ENCODE measurements at places on chromosomes 11 and 22. TPM values are rescaled to one million over a fixed set of nuclear protein-coding genes. Genes with fewer than 3 reads are reported as not detected.
A peak's percentile ranks its signal among the peaks of the same experiment; 100 is the strongest.

DNA sequence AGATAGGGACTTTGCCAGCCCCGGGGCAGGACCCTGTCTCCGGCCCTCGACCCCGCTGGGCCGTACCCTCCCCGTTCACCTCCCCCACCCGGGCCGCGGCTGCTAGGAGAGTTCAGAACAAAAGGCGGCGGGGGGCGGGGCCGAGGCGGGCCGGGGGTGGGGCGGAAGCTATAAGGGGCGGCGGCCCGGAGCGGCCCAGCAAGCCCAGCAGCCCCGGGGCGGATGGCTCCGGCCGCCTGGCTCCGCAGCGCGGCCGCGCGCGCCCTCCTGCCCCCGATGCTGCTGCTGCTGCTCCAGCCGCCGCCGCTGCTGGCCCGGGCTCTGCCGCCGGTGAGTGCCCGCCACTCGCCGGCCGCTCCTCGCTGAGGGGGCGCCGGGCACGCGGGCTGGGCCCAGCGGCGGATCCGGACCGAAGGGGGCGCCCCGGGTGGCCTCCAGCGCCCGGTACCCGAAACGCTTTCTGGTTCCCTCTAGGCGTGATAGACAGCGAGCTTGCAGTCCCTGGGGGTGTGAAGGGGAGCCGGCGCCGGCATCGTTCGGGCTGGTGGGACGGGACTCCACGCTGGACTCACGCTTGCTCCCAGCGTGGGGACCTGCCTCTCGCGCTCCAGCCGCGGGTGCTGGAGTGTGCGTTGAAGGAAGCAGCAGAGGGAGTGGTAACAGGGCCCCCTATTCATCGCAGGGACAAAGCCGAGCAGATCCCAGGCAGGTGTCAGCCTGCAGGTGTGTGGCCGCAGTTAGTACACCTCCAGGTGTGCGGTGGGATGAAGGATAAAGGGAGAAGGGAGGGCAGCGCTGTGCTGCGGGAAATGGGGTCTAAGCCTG, at the start of gene MMP11:
Gene MMP11 (plus strand): TSS at position 201 of the 825 bp plus-strand sequence. CDS start 22 bp downstream, at position 223.
- DNase-seq, result peak; percentile 90

- no peak for DNase-seq
Observed at GRCh38 chr22:42969348-42969975, 45.5 kb downstream of the PACSIN2 start.

GRCh38 chr11:123454060-123454651, 24.1 kb downstream of the GRAMD1B start:
- no peak for DNase-seq

GRCh38 chr11:102226702-102227490, 90.4 kb upstream of the BIRC3 start:
- no peak for DNase-seq

DNA sequence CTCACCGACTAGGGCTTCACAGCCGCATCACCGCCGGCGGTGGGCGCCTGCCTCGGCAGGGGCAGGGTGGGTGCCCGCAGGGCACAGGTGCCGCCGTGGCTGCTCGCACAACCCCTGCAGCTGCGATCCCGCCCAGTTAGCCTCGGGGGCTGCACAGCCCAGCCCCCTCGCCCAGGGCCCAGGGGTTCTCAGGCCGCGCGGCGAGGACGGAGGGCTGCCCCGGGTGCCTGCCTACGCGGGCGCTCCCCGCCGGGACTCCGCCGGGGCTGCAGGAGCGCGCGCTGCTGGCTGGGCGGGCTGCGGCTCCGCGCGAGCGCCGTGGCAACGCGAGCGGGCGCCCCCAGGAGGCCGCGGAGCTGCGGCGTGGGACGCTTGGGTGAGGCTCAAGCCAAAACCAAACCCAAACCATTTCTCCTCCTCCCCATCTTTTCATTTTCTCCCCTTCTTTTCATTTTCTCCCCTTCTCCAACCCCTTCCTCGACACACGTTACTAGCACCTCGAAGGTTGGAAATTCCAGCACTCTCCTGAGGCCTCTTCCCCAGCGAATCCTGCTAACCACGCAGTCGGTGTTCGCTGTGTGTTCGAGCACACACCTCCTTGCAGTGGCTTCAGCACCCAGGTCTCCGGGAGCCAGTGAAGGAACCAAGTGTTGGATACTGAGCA, at the start of gene MICAL3:
Gene MICAL3 (minus strand): TSS at position 286 of the 664 bp plus-strand sequence. CDS start 117,749 bp downstream, outside the sequence.
- peak; percentile 93 for DNase-seq

DNA sequence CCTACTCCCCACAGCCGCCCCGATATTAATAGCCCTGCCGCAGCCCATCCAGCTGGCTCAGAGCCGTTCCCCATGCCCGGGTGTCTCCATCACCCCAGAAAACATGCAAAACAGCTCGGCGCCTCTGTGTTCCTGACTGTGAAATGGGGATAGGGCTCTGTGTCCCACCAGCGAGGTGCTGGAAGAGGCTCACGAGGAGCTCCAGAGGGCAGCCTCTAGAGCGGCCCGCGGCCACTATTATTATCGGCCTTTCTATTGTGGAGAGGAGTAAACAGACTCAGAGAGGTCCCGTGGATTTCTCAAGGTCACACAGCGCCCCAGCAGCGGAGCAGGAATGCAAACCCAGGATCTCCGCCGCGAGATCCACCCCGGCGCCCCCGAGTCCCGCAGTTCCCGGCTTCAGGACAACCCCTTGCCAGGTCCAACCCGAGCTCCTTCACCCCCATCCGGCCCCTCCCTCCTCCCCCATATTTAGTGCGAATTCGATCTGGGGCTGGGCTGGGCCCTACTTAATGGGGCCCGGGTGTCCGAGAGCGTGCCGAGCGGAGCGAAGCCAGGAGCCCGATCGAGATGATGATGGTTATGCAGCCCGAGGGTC, at the start of gene ACTN3:
Gene ACTN3 (plus strand): TSS at position 536 of the 598 bp plus-strand sequence. CDS start 35 bp downstream, at position 571.
- peak; percentile 81 for DNase-seq

DNA sequence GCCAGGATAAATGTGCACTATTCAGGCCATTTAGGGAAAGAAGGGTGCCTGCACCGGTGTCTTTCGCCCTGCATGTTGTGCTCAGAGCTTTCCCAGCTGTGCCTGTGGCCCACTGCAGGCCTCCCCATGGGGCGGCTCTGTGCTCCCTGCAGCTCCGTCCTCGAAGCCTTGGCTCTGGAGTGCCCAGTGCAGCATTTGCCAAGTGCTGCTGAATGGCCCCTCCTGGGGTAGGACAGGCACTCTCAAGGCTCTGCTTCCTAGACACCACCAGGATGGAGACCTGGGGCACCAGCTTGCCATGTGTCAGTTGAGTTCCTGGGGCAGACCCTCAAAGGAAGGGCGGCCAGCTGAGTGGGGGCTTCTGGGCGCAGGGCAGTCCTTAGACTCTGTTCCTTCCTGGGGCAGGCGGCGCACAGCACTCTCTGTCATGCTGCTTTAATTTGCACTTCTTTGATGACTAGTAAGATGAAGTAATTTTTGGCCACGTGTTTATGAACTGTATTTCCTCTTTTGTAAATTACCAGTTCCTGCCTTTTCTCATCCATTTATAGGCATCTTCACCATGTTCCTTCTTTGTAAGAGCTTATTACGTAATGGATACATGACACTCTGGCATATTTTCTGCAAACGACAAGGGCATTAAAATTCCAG, 32.1 kb upstream of the GNB1L start:
- peak; percentile 91 for DNase-seq

GRCh38 chr11:1359556-1359955, 30.2 kb upstream of the BRSK2 start:
- no peak for DNase-seq

GRCh38 chr11:68469642-68470041, 9.1 kb downstream of the PPP6R3 start:
- no peak for DNase-seq

DNA sequence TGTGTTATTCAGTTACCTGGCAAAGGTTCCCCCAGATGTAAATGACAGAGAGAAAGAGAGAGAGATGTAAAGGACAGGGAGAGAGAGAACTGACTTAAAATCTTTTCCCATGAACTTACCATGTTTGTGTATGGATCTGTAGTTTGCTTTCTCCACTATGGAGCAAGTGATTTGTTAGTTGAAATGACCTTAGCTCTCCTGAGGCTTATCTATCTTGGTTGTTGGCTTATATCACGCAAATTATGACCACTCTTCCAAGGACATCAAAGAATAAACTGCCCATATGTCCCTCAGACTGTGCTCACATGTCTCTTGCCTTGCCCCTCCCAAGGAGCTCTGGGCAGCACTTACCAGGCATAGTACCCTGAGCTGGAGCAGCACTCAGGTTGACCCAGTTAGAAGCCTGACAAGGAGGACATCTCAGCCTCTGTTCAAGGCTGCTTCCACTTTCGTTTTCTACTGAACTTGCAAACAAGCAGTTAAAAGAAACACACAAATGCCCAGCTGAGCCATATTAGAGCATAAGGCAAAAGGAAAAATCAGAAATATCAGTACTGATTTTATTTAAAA, 95.3 kb upstream of the RCN1 start:
- no peak for DNase-seq

DNA sequence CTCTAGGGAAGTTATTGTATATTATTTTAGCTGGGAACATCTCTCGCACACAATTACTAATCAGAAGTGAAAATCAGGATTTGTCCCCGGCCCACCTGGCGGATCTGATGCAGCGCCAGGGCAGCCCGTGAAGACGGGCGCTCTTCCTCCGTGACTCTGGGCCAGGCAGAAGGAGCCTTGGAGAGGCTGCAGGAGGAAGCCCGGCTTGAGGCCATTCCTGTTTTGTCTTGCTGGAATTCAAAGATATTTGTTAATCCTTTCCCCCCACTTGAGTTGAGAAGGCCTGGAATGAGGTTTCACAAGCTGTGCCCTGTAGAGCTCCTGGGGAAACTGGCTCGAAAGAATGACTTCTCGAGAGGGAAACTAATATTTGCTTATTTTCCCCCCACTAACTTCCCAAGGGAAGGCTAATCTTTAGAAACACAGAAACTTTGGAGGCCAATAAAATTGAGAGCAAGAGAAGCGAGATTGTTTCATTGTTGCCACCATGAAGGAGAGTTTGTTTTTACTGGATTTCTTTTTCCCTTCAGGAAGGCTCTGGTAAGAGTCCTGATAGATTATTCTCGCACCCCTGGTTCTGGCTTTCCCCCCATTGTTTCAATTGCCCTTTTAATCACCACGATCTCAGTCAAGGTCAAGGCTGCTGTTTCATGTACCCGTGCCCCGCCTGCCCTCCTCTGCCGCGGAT, 92.8 kb upstream of the SEPTIN5 start:
- no peak for DNase-seq

DNA sequence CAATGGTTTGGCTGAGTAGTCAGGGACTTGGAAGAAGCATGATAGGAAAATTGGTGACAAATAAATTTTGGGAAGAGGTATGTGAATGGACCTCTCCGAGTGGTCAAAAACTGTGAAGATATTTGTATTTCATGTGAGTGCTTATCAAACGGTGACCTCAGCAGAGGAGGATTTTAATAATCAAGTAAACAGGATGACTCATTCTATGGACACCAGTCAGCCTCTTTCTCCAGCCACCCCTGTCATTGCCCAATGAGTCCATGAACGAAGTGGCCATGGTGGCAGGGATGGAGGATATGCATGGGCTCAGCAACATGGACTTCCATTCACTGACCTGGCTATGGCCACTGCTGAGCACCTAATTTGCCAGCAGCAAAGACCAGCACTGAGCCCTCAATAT, 21.2 kb downstream of the MS4A4E start:
- no peak for DNase-seq

GRCh38 chr22:38118182-38118581, 7.7 kb upstream of the BAIAP2L2 start:
- no peak for DNase-seq

DNA sequence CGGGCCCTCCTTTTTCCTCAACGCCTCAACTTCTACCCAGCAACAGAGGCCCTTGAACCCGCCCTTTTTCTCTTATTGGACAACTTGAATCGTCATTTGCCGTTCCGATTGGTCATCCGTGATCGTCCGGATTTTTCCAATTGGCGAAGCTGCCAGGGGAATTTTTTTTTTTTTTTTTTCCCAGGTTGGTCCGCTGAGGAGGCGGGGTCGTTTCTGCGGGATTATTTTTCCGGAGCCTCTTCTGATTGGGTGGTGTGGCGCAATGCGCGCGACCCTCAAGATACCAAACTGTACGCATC, 465 bp upstream of the TTC9C start:
- DNase-seq, result no peak

OR5P2 gene
- not detected for total RNA-seq

CCDC116 gene
- 0.34 TPM for total RNA-seq

ARHGEF17 gene
- 22.6 TPM for total RNA-seq

KRTAP5-10 gene
- total RNA-seq, result not detected

TMPRSS4 gene
- 0.85 TPM for total RNA-seq

MS4A12 gene
- total RNA-seq, result not detected

ACRV1 gene
- total RNA-seq, result not detected

All from spleen (tissue), 13 donors.